Right forelimb (tissue), 1 donor: ENCODE measurements at places on chromosomes 3 and 15.

GRCh38 chr3:73637042-73637441, 12.3 kb upstream of the PDZRN3 start:
- DNase-seq, result no peak

DNA sequence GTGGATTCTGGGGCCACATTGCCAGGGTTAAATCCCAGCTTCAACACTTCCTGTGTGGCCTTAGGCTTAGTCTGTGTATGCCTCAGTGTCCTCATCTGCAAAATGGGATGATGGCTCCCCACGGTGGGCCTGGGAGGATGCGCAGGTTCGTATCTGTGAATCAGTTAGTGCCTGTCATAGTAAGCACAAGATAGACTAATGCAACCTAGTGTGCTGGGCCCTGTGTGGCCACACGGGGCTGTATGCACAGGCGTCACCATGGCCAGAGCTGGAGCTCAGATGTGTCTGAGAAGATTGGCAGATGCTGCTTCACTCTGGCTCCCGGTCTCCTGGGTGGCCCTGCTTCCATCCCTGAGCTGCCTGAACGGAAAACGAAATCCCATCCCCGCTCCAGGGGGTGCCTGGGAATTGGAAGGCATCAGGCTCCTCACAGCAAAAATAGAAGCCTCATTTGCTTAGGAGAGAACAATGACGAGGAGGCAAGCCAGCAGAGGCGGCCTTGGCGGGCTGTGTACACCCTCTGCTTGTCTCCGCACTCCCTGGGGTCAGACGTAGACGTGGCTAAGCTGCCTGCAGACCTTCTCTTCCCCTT, 103.6 kb downstream of the APBA2 start:
- DNase-seq, result no peak

DNA sequence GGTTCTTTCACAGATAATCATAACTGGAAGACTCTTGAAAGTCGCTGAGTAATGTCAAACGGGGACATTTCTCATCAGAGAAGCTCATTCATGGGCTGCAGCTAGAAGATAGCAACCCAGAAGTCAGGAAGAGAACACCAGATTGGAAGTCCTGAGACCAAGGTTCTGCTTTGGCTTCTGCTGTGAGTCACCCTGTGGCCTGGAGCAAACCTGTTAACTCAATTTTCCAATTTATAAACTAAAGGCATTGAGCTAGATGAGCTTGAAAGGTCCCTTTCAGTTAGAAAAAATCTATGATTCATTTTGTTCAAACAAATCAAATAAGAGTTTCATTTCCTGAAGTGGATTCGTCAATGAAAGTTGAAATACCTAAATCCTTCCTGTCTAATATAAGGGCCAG, 402.2 kb downstream of the EPHB1 start:
- DNase-seq, result no peak

- no peak for DNase-seq
Measured at GRCh38 chr15:62981071-62981470, 61.5 kb upstream of the TPM1 start.

- no peak for DNase-seq
Measured at GRCh38 chr3:103585809-103586208, 1151.0 kb downstream of the ZPLD1 start.

GRCh38 chr3:38534604-38535003, 38.5 kb downstream of the EXOG start:
- no peak for DNase-seq
